Substantia nigra (tissue), 51 donors: ENCODE measurements at places on chromosomes 16 and 17.

- DNase-seq: no peak
These were observed 118.0 kb upstream of the RPL38 start for GRCh38 chr17:74085434-74085833.

- no peak for DNase-seq
These were observed 43.7 kb upstream of the DNAH9 start for GRCh38 chr17:11554542-11554941.

- no peak for DNase-seq
These were observed 437.3 kb upstream of the DYNLRB2 start for GRCh38 chr16:80103463-80103862.

DNA sequence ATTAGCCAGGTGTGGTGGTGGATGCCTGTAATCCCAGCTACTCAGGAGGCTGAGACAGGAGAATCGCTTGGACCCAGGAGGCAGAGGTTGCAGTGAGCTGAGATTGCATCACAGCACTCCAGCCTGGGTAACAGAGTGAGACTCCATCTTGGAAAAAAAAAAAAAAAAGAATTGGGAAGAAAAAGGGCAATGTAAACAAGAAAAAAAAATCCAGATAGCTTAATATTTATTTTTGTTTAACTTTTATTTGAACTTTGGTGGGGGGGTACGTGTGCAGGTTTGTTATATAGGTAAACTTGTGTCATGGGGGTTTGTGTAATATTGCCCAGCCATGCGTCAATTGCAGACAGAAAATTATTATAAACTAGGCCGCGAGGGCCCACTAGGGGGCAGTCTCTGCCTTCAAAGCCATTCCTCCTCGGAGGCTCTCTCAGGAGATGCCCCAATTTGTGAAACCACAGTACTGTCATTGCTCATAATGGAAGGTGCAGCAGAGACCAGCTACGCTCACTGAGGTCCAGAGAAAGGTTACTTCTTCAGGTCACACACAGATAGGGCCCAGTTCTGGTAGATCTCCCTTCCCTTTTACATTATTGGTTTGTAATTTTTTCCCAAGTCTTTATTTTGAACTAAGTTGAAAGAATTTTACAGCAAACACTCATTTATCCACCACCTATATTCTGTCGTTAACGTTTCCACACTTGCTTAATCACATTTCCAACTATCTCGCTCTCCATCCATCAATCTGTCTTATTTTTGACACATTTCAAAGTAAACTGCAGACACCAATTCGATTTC, 206.2 kb downstream of the PRKCB start:
- peak; percentile 51 for DNase-seq

GRCh38 chr17:17387498-17388362, 84.6 kb downstream of the NT5M start:
- DNase-seq: no peak

GRCh38 chr17:17757391-17757791, 76.1 kb downstream of the RAI1 start:
- no peak for DNase-seq

- no peak for DNase-seq
These were observed 15.7 kb upstream of the DHX8 start for GRCh38 chr17:43467981-43468581.

GRCh38 chr17:13346081-13346533, 255.6 kb downstream of the HS3ST3A1 start:
- DNase-seq: no peak

- DNase-seq: no peak
These were observed 39.4 kb downstream of the HEATR6 start for GRCh38 chr17:60039114-60039846.

- no peak for DNase-seq
These were observed 370.8 kb upstream of the ZFHX3 start for GRCh38 chr16:73418691-73419090.

DNA sequence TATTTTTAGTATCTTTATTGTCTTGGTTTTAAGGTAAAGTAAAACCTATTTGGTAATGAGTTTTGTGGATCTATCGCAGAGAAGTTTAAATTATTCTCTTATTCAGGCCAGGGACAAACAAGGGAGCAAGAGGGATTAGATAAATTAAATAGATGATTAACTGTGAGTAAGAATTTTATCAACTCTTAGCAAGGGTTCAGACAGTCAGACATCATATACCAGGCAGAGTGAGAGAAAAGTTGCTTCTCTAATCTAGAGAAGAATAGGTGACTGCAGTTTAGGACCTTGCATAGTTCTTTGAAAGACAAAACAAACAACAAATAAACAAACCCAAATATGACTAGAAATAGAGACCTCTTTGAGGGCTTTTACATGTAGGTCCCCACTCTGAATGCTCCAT, 840.2 kb upstream of the GOT2 start:
- no peak for DNase-seq

DNA sequence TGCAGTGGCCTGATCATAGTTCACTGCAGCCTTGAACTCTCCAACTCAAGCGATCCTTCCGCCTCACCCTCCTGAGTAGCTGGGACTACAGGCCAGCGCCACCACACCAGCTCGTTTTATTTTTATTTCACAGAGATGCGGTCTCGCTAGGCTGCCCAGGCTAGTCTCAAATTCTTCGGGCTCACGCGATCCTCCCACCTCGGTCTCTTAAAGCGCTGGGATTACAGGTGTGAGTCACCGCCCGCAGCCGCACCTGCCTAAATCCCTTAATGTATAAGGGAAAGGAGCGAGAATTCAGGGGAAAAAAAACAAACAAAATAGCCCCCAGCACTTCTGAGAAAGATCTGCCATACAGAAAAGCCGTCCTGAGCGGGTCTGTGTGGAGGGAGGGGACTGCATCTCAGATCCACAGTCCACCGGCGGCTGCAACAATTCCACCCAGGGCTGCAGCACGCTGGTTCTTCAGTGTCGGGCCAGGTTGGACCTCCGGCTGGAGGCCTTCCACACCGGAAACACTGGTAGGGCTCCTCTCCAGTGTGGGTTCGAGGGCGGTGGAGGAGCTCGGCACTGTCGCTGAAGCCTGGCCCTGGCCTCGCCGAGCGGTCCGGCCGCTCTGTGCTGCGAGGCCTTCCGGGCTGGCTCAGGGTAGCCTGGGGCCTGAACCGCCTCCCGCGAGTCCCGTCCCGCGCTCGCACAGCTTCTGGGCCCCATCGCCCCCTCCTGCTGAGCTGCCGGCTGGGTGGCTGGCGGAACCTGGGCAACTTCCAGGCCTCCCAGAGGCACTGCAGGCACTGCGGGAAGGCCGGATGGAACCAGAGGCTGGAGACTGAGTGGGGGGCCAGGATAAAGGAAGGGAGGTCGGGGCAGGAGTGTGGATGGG, 7.0 kb downstream of the ZNF843 start:
- DNase-seq: no peak

DNA sequence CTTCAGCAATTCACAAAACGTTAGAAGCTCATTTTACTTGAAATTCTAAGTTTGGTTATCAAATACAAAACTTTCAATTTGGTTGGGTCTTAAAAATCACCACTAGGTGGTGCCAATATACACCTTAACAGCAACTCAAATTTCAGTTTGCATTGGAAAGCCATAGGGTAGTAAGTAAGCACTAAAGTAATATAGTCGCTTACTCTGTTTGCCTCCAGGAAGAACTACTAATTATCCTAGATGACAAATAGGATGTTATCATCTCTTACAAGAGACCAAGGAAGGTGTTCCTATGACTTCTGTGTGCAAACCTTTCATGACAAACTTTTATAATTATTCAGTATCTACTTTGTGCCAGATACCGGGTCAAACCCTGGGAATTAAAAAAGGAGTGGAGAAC, 93.3 kb downstream of the MYO1D start:
- no peak for DNase-seq

DNA sequence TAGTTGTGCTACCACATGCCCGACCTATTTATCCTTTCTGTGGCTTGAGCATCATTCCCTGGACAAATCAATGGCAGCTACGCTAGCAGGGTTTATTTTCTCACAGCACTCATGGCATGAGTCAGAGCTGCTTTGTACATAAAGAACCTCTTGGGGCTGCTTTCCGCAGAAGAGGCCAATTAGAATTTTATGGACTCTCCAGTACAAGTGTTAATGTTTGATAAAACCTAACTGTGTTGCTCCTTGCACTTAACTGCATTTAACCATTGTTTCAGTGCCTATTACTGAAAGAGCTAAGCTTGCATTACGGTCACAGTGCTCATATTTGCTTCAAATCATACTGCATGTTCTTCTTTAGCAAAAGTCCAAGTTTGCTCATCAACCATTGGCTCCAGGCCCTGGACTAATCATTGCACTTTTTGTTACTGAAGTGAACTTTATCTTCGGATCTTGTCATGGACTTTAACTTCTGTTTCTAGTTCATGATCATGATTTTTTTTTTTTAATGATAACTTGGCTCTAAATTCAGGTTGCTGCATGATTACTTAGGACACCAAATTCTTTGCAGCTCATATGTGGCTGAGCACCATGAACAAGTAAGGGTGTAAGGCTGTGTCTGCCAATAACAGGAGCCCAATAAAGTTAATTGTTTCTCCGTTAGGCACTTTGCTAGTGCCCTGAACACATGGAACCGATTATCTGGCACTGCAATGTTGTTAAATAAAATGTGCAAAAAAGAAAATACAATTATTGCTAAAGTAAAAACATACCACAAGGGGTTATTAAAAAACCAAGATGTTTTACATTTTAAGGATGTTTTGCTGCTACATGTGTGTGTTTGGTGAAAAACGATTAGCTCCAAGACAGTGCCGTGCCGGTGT, 492.2 kb downstream of the KCNJ2 start:
- no peak for DNase-seq

GRCh38 chr16:89285381-89285780, 67.9 kb downstream of the ZNF778 start:
- DNase-seq: no peak

DNA sequence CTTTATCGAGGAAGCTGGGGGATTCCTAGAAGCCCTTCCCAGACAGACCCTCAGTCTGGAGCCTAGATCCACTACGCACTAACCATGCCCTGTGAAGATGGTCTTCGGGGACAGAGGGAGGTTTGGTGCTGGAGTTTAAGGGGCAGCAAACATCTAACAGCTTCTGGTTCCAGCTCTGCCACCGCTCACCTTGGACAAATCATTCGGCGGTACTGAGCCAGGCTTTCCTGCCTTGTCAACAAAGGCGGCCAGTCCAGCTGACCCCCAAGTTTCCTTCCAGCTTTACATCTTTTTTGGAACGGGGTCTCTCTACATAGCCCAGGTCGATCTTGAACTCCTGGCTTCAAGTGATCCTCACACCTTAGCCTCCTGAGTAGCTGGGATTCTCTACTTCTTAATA, 369 bp upstream of the GJD3 start:
- no peak for DNase-seq

GRCh38 chr16:85015481-85016187, 4.3 kb upstream of the ZDHHC7 start:
- DNase-seq: no peak

DNA sequence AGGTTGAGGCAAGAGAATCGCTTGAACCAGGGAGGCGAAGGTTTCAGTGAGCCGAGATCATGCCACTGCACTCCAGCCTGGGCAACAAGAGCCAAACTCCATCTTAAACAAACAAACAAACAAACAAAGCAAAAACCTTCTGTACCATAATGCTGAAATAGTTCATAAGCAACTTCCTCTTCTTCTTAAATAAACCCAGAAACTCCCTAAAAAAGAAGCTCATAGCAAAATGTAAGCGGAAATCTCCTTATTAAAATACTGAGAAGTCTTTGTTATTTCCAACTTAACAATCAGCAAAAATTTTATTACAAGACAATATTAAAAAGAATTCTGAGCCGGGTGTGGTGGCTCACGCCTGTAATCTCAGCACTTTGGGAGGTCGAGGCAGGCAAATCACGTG, 82.8 kb downstream of the FBXL20 start:
- DNase-seq: no peak

- DNase-seq: no peak
These were observed 3.3 kb downstream of the DDX5 start for GRCh38 chr17:64502809-64503208.

DNA sequence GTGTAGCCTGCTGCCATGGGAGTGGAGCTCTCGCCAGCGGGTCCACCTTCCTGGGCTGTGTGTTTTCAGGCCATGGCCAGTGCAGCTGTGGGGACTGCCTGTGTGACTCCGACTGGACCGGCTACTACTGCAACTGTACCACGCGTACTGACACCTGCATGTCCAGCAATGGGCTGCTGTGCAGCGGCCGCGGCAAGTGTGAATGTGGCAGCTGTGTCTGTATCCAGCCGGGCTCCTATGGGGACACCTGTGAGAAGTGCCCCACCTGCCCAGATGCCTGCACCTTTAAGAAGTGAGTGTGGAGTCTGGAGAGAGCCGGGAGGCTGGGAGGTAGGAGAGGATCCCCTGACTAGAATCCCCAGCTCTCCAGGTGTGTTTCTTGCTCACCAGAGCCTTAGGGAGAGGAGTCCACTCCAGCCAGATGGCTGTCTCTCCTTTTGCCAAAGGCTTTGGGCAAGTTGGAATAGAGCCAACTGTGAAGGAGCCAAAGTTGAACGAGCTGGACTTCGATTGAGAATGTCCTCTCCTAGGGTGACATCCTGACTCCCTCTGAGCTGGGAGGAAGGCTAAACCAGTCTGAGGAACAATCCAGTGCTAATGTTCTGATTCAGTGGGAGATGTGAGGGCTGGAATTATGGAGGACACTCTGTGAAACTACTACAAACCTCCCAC, 24.4 kb upstream of the EFCAB13 start:
- DNase-seq: no peak

DNA sequence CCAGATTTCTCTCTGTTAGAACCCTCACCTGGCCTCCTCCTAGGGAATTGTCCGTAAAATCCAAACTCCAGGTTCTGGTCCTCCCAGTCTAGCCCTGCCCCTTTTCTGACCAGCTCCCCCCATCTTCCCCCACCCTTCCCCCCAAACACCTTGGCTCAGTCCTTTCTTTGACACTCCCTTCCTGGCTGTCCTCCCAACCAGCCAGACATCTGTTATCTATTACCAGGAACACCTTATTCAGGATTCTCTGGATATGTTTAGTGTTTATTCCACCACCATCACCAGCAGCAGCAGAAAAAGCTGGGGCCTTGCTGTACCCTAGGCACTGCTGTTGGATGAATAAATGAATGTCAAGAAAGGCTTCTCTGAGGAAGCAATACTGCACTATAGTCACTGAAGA, 4.0 kb upstream of the CMTM3 start:
- no peak for DNase-seq

- no peak for DNase-seq
These were observed 209.4 kb downstream of the XYLT1 start for GRCh38 chr16:17261197-17261858.

- DNase-seq: no peak
These were observed 1.7 kb upstream of the PGAP6 start for GRCh38 chr16:383326-384051.

- DNase-seq: no peak
These were observed 157.8 kb upstream of the RPH3AL start for GRCh38 chr17:510226-510917.

DNA sequence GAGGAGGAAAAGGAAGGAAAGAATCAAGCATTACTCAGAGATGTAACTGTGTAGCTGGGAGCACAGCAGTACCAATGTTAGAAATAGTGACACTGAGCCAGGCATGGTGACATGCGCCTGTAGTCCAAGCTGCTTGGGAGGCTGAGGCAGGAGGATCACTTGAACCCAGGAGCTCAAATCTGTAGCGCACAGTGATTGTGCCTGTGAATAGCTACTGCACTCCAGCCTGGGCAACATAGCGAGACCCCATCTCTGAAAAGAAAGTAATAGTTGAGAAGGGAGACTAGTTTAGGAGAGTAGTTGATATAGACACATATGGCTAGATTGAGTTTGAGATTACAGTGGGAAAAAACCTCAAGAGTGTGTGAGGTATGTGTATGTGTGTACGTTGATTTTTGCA, 17.8 kb downstream of the MAP3K3 start:
- DNase-seq: no peak
